ENCODE measurements at places on chromosomes 4 and X.
A peak's percentile ranks its signal among the peaks of the same experiment; 100 is the strongest.

DNA sequence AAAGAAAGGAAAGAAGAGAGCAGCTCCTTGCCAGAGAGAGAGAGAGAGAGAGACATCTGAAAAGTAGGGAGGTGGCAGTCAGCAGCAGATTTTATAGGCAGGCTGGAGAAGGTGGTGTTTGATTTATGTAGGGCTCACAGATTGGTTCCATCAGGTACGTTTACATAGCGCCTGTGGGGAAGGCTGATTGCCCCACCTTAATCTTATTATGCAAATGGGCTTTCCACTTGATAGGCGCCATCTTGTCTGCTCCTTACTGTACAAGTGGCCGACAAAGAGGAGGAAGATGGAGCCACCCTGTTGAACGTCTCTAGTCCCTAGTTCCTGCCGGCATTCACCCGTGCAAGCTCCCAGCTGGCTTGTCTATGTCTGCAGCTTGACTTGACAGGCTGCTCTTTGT lies 49.1 kb upstream of the DHRSX start:
- DNase-seq, result no peak

GRCh38 chr4:132691026-132691425 lies 458.1 kb upstream of the PCDH10 start:
- DNase-seq, result no peak

DNA sequence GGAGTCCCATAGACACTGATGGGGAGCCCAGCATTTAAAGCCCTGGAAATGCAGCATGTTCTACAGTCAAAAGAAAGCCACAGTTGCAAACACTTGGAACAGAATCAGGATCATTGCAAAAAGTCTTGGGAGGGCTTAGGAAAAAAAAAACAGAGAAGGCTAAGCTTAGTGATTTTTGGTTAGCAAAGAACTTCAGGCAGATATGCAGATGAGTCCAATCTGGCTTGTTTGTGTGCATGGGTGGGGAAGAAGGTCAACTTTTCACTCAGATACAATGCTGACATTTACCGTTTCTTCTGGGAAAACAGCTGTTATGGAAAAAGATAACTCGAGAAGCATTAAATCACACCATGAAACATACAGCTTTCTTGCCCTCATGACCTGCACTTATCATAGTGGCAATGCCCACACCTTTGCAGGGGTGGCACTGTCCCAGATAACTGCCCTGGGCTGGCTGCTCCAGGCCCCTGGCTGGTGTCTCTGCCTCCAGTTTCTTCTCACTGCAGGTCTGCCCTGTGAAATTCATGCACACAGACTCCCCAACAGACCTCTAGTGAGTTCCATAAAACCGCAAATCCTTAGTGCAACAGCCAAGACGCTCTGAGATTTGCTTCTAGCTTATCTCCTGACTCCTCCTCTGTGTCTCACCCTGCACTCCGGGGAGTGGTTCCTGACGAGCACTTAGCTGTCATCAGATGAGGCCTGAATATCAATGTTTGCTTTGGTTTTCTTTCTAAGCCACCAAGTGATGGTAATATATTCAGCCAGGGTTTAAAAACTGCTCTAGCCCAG lies 99.2 kb downstream of the DRD5 start:
- DNase-seq, result no peak

DNA sequence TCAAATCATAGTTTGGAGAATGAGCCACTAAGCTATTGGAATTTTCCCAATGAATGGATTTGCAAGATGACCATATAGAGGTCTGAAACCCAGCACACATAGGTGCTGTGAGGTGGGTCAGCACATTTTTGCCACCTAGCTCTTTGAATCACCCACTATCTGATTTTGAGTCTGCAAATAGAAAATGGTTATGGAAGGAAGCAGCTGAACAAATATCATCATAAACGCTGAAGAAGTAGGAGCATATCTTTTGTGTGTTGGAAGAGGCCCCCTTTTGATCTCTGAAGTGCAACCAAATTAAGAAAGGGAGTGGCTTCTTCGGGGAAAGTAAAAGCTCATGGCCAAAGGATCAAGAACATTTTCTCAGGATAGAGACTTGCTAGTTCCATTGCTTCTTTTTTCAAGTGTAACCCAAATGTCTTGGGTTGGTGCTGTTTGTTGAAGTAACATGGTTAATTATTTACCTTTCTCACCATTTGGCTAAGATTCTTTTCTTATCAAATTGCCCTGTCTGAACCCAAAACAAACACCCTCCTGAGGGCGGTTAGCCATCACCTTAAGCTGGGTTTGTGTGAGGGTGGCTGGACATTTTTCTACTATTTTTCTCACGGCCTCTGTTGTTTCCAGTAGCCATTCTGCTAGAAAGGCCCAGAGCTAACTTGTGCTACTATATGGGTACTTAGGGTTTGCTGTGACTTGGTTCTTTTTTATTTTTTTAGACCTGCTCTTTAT lies 18.4 kb upstream of the SORBS2 start:
- no peak for DNase-seq

DNA sequence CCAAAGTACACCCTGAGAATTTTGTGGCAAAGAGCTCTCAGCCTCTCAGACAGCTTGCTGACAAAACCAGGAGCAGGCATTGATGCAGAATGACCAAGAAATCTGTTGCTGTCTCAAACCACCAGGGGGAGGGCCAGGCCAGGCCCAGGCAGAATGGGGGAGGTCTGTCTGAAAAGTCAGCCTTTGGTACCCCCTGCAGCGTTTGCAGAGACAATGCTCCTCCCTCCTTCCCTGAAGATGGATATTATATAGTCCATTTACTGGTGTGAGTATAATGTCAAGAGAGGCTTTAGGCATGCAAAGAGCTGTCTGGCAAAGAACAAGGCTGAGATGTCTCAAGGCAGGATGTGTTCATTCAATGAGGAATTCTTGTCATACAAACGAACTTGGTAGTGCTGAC lies 52.9 kb upstream of the TRPC5OS start:
- peak; percentile 11 for DNase-seq

- DNase-seq, result no peak
Measured at GRCh38 chr4:7804756-7805385, 134.8 kb downstream of the AFAP1 start.

DNA sequence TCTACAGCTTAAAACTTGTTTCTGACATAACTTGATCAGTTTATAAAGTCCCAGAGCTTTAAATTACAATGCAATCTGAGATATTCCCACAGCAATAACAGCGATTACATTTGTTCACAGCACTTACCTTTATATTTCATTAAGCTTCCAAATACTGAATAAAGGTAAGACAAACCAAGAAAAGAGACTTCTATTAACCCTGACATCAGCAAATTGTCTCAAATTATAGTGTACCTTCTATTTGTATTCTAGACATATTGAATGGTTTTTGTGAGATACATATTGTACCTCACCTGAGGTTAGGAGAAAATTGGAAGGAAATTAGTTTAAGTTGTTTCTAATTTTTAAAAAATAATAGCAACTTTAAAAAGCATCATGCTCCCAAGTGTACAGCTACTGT lies 111.9 kb downstream of the HDAC8 start:
- DNase-seq, result no peak

DNA sequence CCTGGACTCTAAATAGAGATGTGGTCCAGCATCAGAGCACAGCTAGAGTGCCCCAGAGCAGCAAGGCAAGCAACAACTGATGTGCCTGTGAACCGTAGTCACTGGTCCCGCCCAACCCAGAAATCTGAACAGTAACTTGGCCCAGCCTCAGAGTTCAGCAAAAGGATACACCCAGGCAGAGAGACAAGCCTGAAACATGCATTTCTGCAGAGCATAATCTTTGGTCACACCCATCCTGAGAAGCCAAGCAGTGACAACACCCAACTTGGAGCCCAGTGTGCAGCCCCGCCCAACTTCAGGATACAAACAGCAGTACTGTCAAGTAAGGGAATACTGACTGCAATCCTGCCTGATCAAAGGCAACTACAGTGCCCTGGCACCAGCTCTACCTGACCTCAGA lies 78.9 kb downstream of the CCDC160 start:
- DNase-seq, result no peak

- DNase-seq, result no peak
Measured at GRCh38 chr4:22071749-22072148, 123.2 kb upstream of the KCNIP4 start.

DNA sequence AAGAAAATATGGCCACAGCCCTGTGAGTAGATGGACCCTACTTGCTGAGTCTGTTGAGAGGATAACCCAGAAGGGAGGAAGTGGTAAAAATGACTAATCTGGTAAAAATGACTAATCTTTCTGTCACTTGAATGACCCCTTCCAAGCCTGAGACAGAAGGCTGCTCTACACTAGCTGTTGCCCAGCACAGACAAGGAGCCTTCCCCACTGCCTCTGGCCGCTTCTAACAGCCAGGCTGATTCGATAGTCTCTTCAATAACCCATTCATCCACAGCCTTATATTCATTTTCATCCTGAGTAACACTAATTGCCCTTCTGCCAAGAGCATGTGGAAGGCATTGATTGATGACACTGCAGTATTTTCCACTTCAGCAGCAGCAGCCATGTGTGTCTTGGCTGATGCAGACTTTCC lies 18.4 kb downstream of the MAGEB17 start:
- DNase-seq, result no peak

GRCh38 chrX:14361435-14361834 lies 167.9 kb upstream of the GLRA2 start:
- DNase-seq, result no peak

DNA sequence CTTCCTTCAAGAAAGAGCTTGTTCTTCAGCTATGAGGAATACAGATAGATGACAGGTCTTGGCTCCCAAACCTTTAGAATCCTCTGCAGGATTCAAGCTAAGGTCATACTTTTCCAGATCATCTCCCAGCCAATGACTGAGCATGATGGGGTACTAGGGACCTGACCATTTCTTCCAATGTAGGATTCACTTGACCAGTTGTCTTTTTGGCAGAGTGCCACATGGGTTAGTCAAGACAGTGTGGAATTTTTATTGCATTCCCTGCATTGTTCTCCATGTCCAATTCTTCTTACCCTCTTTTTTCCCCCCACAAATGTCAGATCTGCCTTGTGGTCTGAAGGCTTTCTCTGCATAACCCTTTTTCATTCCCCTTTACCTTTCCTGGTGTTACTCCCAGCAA lies 99.5 kb downstream of the CCSER1 start:
- no peak for DNase-seq

- DNase-seq, result no peak
Measured at GRCh38 chrX:49106930-49107329, 16.6 kb downstream of the GPKOW start.

- DNase-seq, result no peak
Measured at GRCh38 chr4:7988437-7988836, 48.8 kb upstream of the AFAP1 start.

GRCh38 chr4:127518046-127518445 lies 114.7 kb upstream of the INTU start:
- no peak for DNase-seq

DNA sequence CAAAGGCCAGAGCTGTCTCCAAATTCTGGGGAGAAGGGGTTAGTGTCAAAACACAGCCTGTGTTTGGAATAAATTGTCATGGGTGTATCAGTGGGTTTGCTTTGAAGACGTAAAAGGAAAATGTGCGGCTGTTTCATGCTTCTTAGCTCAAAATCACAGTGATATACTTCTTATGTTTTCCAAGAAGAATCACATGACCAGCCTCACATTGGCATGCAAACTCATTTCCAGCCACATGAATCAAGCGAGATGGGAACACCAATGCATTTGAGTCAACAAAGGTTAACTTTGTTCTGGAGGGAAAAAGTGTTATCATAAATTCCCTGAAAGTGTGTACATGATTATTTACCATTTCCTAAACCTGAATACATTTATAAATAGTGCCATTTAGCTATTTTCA lies 19.0 kb upstream of the SPP1 start:
- DNase-seq, result no peak

DNA sequence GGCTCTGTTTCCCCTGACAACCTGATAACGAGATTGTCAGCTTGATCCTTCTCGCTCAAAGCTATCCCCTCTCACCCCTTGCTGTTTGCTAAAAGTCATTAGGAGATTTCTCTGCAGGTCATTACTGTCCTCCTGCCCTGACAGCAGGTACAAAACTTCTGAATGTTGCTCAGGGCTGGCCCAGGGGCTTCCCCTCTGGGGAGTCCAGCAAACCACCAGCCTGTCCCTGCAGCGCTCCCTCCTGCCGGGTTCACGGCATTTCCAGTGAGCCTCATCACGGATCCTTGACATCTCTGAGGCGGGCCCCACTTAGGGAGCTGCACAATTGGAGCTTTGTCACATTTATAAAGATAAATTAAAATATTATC lies 5.2 kb upstream of the SORCS2 start:
- DNase-seq, result no peak

- no peak for DNase-seq
Measured at GRCh38 chrX:27728291-27728690, 79.5 kb upstream of the MAGEB10 start.

DNA sequence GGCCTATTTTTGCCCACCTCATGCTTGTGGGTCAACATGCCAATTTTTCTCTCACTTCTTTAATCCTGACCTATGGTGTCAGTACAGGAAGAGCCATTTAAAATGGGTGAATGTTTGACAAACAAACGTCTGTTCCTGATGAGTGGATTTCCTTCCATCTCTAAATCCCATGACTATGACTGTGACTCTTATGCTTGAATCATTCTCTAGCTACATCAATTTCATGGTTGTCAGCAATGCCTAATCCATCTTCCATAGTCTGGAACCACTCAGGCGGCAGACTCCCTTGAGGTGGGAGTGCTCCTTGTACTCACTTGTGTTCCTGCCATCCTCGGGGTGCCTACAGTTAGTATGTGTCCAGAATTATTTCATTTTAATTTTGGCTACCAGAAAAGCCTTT lies 194.9 kb upstream of the RPS6KA3 start:
- no peak for DNase-seq

DNA sequence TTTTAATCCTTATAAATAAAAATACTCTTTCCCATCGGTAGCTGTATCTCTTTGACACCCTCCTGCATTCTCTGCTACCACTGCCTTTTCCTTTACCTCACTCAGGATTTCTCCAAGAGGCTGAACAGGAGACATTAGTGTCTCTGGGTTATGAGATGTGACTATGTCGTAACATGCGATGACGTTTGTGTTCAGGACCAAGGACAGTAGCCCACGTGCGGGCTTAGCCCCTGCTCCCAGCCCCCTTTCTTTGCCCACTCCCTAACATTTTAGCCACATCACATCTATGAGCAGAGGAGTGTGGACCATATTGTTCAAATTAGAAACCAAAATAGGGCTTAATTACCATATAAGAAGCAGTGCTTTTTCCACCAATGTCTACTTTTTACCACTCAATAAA lies 369.3 kb downstream of the FBXW7 start:
- DNase-seq, result no peak

DNA sequence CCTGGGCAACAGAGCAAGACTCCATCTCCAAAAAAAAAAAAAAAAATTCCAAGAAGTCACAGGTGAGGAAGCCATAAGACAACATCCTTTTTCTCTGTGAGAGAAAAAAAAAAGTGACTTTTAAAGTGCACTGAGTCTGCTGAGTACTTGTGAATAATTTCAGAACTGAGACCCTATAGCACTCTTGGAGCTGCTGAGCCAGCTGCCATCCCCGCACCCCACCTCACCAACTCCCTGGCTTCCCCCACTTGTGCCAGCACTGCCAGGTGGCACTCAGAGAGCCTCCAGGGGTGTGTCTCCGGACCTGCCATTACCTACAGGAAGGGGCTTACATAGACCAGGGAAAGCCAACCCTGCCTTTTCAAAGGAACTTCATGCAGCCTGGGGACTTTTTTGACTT lies 39.2 kb upstream of the HS3ST1 start:
- DNase-seq, result no peak
